Cerebellar cortex (tissue), 1 donor: ENCODE measurements at places on chromosomes 4 and X.
A peak's percentile ranks its signal among the peaks of the same experiment; 100 is the strongest.

- no peak for DNase-seq
Measured at GRCh38 chrX:22296871-22297270, 24.2 kb downstream of the CBLL2 start.

DNA sequence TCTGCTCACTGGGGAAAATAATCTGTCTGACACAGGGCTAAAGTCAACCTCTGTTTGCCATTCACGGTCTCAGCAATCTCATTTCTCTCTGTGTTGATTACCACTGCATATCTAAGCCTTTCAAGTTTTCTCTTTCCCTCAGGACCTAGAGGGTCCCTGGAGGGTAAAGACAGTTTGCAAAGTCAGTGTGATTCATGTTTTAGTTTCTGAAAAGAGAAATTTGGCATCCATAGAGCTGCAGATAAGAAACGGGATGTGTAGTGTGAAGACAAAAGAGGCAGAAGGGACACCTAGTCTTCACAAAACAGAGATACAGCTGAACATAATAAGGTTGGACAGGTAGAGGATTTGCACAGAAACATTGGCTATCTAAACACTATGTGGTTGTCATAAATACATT lies 34.5 kb upstream of the KDR start:
- DNase-seq, result no peak

DNA sequence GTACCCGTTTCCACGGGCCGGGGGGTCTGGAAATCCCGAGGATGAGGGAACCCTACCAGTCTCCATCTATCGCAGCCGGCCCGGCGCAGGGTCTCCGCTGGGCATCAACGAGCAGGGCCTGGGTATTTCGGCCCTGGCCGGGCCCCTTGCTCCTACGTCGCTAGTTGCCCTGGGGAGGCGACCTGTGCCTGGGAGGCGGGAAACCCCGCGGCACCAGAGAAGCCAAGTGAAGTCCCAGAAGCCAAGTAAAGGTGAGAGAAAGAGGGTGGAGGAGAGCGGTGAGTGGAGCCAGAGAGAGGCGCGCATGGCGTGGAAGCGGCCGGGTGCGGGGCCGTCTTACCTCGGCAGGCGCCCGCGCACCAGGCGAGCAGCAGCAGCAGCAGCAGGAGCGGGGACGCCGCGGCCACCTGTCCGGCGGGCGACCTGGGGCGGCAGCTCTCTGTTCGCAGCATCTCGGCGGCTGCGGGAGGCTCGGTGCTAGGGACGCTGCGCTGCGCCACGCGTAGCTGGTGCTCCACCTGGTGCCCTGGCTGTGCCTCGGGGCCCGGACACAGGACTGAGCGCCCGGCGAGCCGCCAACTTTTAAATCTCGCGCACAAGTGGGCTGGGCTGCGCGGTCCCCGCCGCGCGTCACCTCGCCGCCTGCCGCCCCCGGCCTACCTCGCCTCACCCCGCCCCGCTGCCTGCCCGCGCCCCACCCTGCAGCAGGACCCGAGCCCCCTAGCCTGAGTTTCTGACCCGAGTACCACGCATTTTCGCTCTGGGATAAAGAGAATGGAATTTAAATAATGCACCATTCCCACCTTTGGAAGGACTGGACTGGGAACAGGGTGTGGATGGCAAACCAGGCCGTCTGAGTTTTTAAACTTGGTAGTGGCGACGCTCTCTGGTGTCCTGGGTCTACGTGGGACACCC lies at the start of gene NMU:
NMU (minus strand) TSS at position 558 of the 915 bp plus-strand sequence; CDS start at position 452, 106 bp downstream.
- DNase-seq, result no peak

DNA sequence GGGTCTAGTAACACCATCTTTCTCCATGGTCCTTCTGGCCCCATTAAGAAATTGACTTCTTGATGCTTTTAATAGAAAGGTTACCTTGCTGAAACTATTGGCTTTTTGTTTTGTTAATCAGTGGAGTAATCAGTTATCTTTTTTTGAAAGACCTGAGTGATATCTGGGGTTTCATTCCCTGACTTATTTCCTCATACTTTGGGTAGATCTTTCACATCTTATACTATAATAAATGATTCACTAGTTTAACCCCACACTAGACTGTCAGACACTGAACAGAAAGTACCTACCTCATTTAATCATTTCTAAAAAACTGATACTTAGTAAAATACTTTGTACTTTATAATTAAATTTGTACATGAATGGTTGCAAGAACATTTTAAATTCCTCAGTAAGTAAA lies 1021.1 kb downstream of the STIM2 start:
- no peak for DNase-seq

- DNase-seq, result peak; percentile 71
Measured at GRCh38 chr4:52545099-52546069, 113.7 kb downstream of the USP46 start.

- no peak for DNase-seq
Measured at GRCh38 chrX:41014776-41015360, 70.4 kb upstream of the USP9X start.

GRCh38 chrX:124507246-124507645 lies 160.9 kb downstream of the SH2D1A start:
- no peak for DNase-seq

- DNase-seq, result no peak
Measured at GRCh38 chrX:68498044-68498507, 775 bp upstream of the YIPF6 start.

DNA sequence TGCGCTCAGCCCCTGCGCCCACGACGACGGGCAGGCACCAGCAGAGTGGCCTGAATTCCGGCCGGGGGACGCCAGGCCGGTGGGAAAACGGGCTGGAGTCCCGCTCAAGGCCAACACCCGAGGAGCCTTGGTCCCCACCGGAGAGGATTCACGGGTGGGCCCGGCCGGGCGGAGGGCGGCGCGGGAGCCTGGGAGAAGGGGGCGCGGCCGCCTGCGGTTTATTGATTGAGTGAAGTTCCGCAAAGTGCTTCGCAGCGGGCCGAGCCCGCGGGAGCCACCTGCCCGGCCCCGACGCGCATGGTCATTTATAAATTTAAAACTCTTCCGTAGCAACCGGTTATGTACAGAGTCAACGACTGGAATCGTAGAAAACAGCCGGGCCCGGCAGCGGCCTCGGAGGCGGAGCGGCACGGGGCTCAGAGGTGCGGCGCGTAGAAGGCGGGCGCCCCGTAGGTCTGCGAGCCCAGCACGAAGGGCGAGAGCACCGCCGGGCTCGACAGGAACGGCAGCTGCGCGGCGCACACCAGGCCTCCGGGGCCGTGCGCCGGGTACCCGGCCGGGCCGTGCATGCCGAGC lies 3.6 kb downstream of the NKX1-1 start:
- DNase-seq, result no peak

- DNase-seq, result no peak
Measured at GRCh38 chrX:127606590-127606989, 445.6 kb downstream of the ACTRT1 start.

DNA sequence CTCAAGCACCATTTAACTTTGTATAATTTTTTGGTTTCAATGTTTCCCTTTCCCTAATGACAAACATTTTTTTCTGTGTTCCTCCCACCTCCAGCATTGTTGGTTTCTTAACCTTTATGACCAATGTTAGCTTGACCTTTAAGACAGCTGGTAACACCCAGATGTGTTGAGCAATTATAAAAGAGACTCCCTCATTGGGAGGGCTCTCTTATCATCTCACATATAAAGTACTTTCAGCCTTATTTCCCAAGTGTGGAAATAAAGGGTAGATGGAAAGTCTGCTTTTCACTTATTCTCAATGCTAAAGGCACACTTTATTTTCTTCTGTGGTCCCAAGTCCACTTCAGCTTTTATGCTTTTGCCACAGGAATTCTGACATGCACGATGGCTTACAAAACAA lies 1420.4 kb downstream of the RAPGEF2 start:
- no peak for DNase-seq

GRCh38 chr4:106062452-106062875 lies 167.2 kb downstream of the NPNT start:
- no peak for DNase-seq

GRCh38 chrX:64150775-64151174 lies 54.7 kb downstream of the AMER1 start:
- no peak for DNase-seq

DNA sequence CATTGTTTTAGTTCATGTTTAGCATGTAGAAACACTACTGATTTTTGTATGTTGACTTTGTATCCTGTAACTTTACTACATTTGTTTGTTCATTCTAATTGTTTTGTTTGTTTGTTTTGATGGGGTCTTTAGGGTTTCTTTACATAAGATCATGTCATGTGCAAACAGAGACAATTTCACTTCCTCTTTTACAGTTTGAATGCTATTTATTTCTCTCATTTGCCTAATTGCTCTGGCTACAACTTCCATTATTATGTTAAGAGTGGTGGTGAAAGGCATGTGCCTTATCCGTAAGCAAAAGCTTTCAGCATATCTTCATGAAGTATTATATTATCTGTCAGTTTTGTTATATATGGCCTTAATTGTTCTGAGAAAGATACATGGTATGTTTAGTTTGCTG lies 571.1 kb downstream of the PCDH7 start:
- DNase-seq, result no peak

DNA sequence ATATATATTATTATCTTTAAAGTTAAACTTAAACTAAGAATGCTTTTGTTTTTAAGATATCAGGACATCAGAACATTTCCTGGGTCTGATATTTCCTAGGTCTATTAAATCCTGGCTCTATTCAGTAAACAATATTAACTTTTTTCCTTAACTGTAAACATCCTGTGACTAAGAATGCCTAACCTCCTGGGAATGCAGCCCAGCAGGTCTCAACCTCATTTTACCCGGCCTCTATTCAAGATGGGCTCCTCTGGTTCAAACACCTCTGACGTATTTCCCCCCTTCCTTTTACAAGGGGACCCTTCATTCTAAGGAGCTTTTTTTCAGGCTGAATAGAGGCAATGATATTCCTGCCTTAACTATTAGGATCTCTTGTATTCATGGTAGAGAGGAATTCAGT lies 35.8 kb upstream of the DYNLT3 start:
- no peak for DNase-seq

- no peak for DNase-seq
Measured at GRCh38 chr4:150582146-150582872, at the start of gene MAB21L2. Gene MAB21L2, plus strand, starts transcription at chr4:150582151. Its CDS starts 879 bp downstream, at chr4:150583030.

- DNase-seq, result no peak
Measured at GRCh38 chr4:139129206-139129605, 47.8 kb downstream of the ELF2 start.

- peak; percentile 69 for DNase-seq
Measured at GRCh38 chr4:83074086-83074704, 39.2 kb downstream of the COPS4 start.

GRCh38 chrX:37348971-37349220 lies 268 bp upstream of the PRRG1 start:
- DNase-seq, result no peak

DNA sequence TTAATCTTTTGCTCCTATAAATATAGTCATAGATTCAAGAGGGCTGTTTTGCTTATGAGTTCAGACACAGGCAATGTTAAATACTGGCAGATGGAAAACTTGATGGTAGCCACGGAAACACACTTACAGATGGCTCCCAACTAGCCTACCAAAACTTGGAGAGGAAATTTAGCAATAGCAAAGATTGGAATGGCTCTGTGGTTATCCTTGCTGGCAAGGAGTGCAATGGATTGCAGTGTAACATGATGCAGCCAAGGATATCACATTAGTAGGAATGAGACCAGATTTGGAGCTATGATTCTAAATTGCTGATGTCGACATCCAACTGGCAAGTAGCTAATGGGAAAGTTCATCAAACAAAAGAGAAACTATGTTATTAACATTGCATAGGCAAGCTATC lies 791.0 kb upstream of the DIAPH2 start:
- DNase-seq, result no peak

- DNase-seq, result no peak
Measured at GRCh38 chr4:145716661-145717200, 36.8 kb downstream of the C4orf51 start.

DNA sequence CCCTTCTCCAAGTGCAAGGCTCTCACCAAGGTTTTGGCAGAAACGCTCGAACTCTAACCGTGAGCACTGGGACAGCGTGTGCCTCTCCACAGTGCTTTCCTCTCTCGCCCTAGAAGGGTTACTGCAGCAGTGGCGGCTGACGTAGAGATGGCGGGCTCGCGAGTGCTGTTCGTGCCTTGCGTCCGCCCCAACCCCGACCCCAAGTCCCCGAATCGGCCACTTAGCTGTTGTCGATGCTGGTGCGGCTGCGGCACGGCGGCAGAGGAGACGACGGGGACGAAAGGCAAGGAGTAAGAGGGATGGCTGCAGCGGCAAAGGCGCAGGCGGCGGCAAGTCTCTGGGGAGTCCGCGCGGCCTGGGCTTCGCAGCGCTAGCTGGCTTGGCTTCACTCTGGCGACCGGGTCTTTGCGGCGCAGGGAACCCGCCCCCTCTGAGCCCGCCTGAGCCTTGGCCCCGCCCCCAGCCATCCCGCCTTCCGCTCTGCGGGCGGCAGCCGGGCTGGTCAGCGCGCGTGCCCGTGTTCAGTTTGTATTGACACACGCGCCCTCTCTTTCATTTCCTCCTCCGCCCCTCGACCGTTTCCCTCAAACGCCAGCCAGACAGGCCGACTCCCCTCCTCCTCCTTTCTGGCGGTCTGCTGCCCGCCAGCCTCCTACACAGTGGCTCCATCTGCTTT lies at the start of gene SPIN4:
SPIN4 (minus strand) TSS at position 392 of the 676 bp plus-strand sequence. CDS start 513 bp downstream, outside the sequence.
- DNase-seq, result peak; percentile 78
